ENCODE measurements at places on chromosomes 3 and 15. TPM values are rescaled to one million over a fixed set of nuclear protein-coding genes. Genes with fewer than 3 reads are reported as not detected.

DNA sequence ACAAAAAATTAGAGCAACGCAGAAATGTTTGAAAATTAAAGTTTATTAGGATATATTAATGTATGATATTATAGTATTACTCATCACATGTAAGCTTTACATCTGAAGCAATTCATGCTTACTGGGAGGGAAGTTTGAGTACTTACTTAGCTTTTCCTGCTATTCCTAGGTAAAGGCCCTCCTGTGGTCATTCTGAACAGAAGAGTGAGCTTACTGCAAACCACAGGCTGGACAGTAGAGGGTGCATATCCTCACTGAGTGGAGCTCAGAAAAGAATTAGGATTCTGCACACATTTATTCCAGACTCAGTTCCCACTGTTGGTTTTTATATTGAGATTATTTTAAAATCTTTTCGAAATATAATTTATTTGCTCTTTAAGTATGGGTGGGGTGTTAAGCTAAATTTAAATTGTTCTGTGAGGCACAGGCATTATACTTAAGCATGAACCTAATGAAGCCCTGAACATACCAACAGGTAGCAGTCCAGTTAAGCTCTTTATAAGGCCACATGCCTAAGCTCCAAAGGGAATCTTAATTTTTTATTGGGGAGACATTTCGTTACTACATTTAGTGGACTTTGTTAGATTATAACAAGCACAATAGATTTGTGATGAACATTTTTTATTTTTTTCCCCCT lies 10.2 kb downstream of the MRPS22 start:
- DNase-seq = peak; percentile 10

GRCh38 chr3:10437995-10438901 lies 67.1 kb downstream of the ATP2B2 start:
- no peak for DNase-seq

DNA sequence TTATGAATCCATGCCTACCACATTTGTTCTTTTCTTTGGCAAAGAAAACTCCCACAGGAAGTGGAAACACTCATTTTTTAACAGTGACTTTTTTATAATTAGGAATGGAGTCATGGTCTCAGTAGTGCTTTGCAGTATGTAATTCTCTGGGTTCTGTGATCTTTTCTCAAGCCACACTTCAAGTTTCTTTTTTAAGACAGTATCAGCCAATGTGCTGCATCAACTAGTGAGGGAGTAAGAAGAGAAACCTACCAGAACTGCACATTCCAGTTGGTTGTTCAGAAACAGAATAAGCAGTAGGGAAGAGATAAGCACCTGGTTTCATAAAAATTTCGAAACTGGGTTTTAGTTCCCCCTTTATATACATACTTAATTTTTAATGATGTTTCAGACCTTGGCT lies 126.3 kb downstream of the FOXB1 start:
- no peak for DNase-seq

GRCh38 chr3:196127308-196128040 lies 45.6 kb upstream of the TFRC start:
- no peak for DNase-seq

CCRL2 gene
- polyA plus RNA-seq = 1.0 TPM

C3orf52 gene
- 5.1 TPM for polyA plus RNA-seq

- no peak for DNase-seq
Measured at GRCh38 chr3:31959951-31960792, 20.9 kb downstream of the OSBPL10 start.

UBE3A gene
- polyA plus RNA-seq = 111 TPM

THOC7 gene
- 93.8 TPM for polyA plus RNA-seq

GRCh38 chr3:157856078-157856939 lies 249.9 kb downstream of the SHOX2 start:
- no peak for DNase-seq

DNA sequence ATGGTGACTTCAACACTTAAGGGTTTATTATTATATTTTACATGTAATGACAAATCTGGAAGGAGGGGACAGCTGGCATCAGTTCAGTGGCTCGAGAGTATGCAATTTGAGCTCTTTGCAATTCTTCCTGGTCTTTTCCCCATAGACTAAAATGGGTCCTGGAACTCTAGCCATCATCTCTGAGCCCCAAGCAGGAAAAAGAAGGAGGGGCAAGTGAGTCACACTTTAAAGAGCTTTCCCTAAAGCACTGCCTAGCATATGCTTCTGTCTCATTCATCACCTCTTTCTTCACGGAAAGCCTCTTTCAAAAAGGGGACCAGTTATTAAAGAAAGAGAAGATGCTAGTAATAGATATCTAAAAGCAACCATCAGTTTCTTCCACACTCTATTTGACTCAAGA lies 466.3 kb downstream of the ZIC1 start:
- DNase-seq = no peak

PLSCR1 gene
- polyA plus RNA-seq = 86.6 TPM

EPHA6 gene
- 0.82 TPM for polyA plus RNA-seq

TNK2 gene
- 24.0 TPM for polyA plus RNA-seq

- no peak for DNase-seq
Measured at GRCh38 chr3:40096661-40097111, 212.8 kb upstream of the EIF1B start.

GRCh38 chr3:28348265-28348628 lies 274 bp upstream of the ZCWPW2 start:
- DNase-seq = no peak

LXN gene
- polyA plus RNA-seq = 33.1 TPM

DNA sequence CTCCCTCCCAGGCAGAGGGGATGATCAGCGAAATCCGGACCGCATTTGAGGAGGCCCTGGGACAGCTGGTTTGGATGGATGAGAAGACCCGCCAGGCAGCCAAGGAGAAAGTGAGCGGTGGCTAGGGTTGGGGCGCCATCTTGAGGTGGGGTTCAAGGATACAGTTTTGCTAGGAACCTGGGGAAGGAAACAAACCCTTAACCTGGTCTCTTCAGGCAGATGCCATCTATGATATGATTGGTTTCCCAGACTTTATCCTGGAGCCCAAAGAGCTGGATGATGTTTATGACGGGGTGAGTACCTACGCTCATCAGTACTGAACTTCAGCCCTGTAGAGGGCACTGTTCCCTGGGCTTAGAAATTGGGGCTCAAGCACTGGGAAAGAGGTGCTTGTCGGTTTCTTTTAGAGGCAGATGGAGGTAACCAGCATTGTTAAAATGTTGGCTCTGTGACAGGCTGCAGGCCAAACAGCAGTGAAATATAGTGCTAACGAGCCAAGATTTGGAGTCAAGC lies 9.6 kb upstream of the PSMD2 start:
- no peak for DNase-seq

DNA sequence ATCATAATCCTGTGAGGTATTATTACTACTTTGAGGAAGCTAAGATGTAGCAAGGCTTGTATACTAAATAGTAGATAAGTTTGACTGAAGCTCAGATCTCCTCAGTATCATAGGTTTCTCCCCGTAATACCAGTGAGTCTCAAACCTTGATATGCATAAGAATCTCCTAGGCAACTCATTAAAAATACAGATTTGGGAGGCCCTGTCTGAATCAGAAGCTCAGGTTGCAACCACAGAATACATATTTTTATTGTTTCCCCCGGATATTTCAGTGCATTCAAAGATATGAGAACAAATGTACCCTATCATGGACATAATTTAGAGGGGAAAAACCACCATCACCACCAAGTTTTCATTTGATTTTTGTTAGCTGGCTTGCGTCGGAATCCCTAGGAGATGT lies 242.1 kb upstream of the C2CD4B start:
- no peak for DNase-seq

GRCh38 chr15:65578904-65579728 lies 31.8 kb downstream of the INTS14 start:
- no peak for DNase-seq

RETNLB gene
- not detected for polyA plus RNA-seq

- DNase-seq = peak; percentile 41
Measured at GRCh38 chr3:120304616-120305015, 19.6 kb upstream of the GPR156 start.

DNA sequence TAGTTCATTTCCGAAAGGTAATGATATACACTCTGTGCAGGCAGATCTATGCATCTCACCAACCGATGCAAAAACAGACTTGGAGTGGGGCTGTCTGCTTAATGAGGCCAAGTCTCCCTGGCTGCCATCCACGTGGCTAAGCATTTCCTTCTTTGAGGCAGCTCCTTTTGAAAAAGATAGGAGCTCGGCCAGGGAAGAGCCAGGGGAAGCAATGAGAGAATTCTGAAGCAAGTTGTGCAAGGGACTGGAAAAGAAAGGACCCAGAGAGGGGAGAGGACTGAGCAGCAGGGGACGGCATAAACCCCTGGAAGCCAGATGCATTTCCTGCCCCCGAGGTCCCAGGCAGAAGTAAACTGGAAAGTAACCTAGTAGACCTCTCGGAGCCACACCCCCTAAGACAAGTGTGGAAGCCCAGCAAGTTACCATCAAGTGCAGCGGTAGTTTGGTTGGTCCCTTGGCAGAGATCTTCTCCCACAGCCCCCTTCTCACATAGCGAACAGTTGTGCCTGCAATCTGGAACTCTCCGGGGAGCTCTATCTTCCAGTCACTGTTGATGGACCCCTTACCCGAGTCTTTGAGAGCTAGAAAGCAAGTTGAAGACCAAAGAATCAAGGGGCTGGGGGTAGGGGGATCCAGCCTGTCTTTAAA lies 288.2 kb downstream of the ADAMTS17 start:
- DNase-seq = no peak

ADGRG7 gene
- polyA plus RNA-seq = 0.03 TPM

DNA sequence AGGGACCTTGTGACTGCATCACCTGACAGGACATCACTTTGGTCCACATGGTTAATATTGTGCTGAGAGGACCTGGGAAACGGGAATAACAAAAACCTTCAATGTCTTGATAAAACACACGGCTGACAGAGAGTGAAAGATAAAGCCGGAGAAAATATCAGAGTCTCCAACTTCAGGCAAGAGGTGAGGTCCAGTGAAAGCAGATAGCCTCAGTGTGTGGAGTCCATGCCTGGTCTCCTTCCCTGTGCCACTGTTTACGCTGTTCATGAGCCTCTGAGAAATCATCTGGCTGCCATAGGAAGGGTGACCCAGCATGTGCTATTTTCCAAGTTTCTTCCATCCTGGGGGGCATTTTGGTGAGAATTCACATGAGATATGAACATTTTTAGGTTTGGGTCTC lies 39.8 kb downstream of the CCR3 start:
- no peak for DNase-seq

GRCh38 chr15:27873039-27873438 lies 226.1 kb downstream of the OCA2 start:
- DNase-seq = no peak

GRCh38 chr3:177610686-177611633 lies 413.7 kb upstream of the TBL1XR1 start:
- no peak for DNase-seq

DNA sequence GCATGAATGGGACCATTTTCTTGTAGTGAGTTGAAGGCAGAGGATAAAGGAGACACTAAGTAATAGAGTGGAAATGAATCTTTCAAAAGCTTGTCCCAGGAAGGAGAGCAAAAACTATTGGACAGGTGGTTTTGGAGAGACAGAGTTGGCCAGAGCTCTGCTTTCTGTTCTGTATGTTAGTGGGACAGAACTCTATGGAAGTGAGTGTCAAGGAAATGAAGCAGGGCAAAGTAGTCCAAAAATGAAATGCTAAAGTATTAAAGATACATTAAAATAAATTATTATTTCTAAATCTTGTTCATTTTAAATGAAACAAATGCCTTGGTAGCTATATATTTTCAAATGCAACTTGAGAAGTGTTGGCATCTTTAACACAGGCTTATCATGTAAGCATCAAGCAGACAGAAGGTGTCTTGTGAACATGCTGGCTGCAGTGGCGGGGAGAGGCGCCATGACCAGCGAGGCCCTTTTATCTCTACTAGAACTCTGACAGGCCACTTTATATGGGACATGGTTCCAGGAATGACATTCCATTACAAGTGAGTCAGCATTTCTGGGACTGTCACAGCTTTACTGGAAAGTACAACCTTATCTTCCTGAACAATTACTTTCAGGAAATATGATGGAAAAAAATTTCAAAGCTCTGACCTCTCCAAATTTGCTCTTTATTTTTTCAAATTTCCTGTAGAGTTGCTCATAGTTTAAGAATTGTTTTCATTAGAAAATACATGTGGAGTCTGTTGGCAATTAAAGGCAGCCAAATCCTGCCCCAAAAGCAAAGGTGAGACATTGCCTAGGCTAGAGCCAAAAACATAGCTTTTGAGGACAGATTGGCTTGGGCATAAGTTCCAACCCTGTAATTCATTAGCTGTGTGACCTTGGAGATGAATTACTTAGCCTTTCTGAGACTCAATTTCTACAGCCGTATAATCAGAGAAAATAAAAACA lies 106.5 kb downstream of the ECT2 start:
- DNase-seq = no peak

RHOV gene
- 1.9 TPM for polyA plus RNA-seq

DNA sequence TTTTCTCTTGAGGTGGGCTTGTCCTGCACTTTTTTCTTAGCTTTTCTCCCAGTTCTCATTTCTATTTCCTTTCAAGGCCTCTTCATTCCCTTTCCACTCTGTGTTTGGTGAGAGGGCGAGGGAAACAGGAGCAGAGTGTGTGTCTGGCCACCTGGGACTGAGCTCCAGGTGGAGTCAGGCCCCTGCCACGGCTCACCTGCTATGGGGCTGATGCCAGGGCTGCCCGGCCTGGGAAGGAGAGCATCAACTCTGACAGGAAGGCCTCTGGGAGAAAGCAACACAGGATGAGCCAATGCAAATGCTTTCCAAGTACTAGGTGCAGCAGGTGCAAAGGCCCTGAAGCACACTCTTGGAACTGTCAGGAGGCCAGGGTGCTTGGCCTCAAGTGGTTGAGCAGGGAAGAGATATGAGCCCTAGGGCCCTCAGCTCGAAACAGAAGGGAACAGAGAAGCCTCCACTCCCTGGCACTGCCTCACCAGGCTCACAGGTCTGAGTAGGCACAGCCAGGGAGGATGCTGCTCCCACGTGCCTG lies 27.3 kb upstream of the DUSP7 start:
- no peak for DNase-seq

KBTBD13 gene
- 0.10 TPM for polyA plus RNA-seq

- DNase-seq = no peak
Measured at GRCh38 chr3:115932807-115933206, 309.5 kb downstream of the GAP43 start.

GRCh38 chr15:52098323-52098722 lies 14.3 kb downstream of the BCL2L10 start:
- no peak for DNase-seq

- DNase-seq = no peak
Measured at GRCh38 chr3:139342054-139342453, 1.8 kb upstream of the MRPS22 start.

- no peak for DNase-seq
Measured at GRCh38 chr15:85555875-85556617, 175.6 kb downstream of the AKAP13 start.

DNA sequence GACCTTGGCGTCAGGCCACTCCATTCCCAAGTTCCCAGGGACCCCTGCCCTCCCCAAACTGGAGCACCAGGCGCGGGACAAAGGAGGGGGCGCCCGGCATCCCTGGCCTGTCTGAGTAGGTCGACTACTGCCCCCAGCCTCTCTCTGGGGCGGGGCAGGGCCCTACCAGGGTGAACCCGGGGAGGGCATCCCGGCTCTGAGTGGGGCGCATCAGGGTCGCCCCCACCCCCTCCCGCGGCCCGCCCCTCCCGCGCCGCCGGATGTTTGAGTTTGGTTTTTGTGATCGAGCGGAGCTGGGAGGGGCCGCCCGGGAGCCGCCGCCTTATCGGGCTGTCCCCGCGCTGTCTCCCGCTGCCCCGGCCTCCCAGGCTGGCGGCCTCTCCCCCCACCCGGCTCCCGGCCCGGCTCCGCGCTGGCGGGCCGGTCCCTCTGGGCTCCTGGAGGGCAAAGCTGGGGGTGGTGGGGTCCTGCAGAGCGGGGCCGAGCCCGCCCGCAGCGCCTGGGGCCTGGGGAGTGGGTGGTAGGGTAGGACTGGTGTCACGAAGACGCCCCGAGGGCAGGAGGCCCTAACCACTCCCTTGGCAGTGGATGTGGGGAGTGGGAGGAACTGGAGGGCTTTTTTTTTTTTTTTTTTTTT lies 47.2 kb upstream of the SMAD6 start:
- DNase-seq = no peak

GRCh38 chr3:116770815-116771450 lies 61.4 kb downstream of the TUSC7 start:
- DNase-seq = peak; percentile 62

Data from right renal pelvis (tissue), 4 donors.